ENCODE measurements at places on chromosomes 13 and 19. TPM values are rescaled to one million over a fixed set of nuclear protein-coding genes. Genes with fewer than 3 reads are reported as not detected.

DNA sequence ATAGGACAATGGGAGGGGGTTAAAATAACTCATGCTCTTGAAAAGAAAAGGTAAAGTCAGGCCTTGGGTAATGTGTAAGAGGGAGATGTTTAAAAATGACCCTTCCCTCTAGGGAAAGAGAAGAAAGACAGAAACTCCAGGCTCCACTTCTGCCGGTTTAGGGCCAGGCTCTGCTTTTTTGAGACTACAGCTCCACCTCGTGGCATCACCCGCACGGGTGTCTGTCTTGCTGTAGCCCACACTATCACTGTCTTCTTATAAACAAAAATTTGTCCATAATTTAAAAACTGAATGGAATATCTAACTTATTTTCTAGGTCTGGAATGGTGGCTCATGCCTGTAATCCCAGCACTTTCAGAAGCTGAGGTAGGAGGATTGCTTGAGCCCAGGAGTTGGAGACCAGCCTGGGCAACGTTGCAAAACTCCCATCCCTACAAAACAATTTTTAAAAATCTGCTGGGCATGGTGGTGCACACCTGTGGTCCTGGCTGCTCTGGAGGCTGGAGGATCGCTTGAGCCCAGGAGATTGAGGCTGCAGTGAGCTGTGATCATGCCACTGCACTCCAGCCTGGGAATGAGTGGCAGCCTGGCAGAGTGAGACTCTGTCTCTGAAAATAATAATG is 65.1 kb upstream of the GTF3A start:
- peaks cover 9% of the 10 kb centered on the region for H3K4me1 ChIP-seq
- no peak overlapping the region for H3K27ac ChIP-seq
- peaks cover 6% of the 10 kb centered on the region for H3K27me3 ChIP-seq
- H3K4me3 ChIP-seq = no peak overlapping the region
- no peaks in the 10 kb centered on the region for H3K36me3 ChIP-seq

- H3K27ac ChIP-seq = no peak overlapping the region
- no peaks in the 10 kb centered on the region for H3K36me3 ChIP-seq
Observed at GRCh38 chr13:113920606-113921286, 53.1 kb downstream of the C13orf46 start.

DNA sequence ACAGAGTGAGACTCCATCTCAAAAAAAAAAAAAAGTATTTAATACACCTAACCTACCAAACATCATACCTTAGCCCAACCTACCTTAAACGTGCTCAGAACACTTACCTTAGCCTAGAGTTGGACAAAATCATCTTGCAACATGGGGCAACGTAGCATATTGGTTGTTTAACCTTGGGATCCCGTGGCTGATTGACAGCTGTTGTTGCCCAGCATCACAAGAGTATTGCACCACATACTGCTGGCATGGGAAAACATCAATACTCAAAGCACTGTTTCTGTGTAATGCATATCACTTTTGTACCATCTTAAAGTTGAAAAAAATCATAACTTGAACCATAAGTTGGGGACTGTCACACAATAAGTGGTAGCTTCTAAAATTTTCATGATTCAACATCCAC is 73.8 kb upstream of the MIR17HG start:
- H3K36me3 ChIP-seq = no peaks in the 10 kb centered on the region
- peaks cover 10% of the 10 kb centered on the region for H3K27me3 ChIP-seq
- no peak overlapping the region for H3K4me3 ChIP-seq
- no peak for DNase-seq
- no peak overlapping the region for H3K27ac ChIP-seq

- peak overlapping the region; percentile 89 for H3K4me3 ChIP-seq
- peaks cover 6% of the 10 kb centered on the region for H3K36me3 ChIP-seq
- H3K27ac ChIP-seq = peak overlapping the region; percentile 88
- peaks cover 58% of the 10 kb centered on the region for H3K4me1 ChIP-seq
- DNase-seq = no peak
- no peaks in the 10 kb centered on the region for H3K27me3 ChIP-seq
Observed at GRCh38 chr13:110915874-110916206, 971 bp upstream of the ANKRD10 start.

The ARHGEF1 gene
- 351 TPM for total RNA-seq

- no peak overlapping the region for H3K4me3 ChIP-seq
- peaks cover 7% of the 10 kb centered on the region for H3K27me3 ChIP-seq
- no peaks in the 10 kb centered on the region for H3K36me3 ChIP-seq
- no peak for DNase-seq
- H3K4me1 ChIP-seq = peaks cover 12% of the 10 kb centered on the region
- no peak overlapping the region for H3K27ac ChIP-seq
Observed at GRCh38 chr13:44263751-44264620, 109.6 kb upstream of the SERP2 start.

The RFXAP gene
- 9.6 TPM for total RNA-seq

GRCh38 chr13:75494491-75494890 is 12.5 kb upstream of the TBC1D4 start:
- no peak for DNase-seq
- peaks cover 4% of the 10 kb centered on the region for H3K27me3 ChIP-seq
- H3K4me1 ChIP-seq = no peaks in the 10 kb centered on the region
- H3K36me3 ChIP-seq = no peaks in the 10 kb centered on the region
- H3K4me3 ChIP-seq = no peak overlapping the region
- H3K27ac ChIP-seq = no peak overlapping the region

DNA sequence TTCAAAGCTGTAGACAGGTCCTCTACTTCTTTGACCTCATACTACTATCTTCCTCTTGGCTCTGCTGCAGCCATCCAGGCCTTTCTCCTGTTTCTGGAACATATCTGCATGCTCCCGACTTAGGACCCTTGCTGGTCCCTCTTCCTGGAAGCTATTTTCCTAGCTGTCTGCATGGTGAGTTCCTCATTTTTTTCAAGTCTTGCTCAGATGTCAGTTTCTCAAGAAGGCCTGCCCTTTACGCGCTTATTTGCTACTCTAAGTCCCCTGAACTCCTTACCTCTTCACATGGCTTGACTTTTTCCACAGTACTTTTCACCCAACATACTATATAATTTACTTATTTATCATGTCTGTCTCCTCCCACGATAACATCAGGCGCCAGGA is 31.4 kb downstream of the DNAJC3 start:
- H3K27ac ChIP-seq = peak overlapping the region; percentile 78
- H3K4me1 ChIP-seq = peaks cover 44% of the 10 kb centered on the region
- peaks cover 29% of the 10 kb centered on the region for H3K36me3 ChIP-seq
- DNase-seq = no peak

The KLK14 gene
- total RNA-seq = 0.82 TPM

The KCNC3 gene
- 34.5 TPM for total RNA-seq

- no peak overlapping the region for H3K27ac ChIP-seq
- H3K4me3 ChIP-seq = no peak overlapping the region
- no peak for DNase-seq
- no peaks in the 10 kb centered on the region for H3K4me1 ChIP-seq
- H3K27me3 ChIP-seq = peaks cover 2% of the 10 kb centered on the region
Observed at GRCh38 chr19:16014923-16015804, 61.1 kb upstream of the TPM4 start.

DNA sequence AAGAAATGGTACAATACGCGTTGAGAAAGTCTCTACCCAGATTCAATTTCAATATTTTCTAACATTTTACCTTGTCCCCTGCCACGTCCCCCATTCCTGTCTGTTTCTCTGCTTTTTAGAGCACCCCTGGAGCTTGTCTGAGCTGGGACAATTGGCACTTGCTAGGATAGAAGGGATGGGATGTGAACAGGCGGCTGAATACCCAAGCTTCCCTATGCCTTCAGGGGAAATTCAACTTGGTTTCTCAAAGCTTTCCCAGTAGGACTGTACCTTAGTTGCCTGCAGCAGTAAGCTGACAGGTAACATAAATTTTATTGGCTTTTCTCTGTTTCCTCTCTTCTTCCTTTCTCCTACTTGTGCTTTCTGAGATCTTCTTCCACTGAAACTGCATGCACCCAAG is 1663.3 kb downstream of the EFNB2 start:
- H3K4me3 ChIP-seq = no peak overlapping the region
- H3K27ac ChIP-seq = no peak overlapping the region
- no peaks in the 10 kb centered on the region for H3K36me3 ChIP-seq

- no peaks in the 10 kb centered on the region for H3K36me3 ChIP-seq
- no peaks in the 10 kb centered on the region for H3K4me1 ChIP-seq
- DNase-seq = peak; percentile 49
- no peaks in the 10 kb centered on the region for H3K27me3 ChIP-seq
Observed at GRCh38 chr13:113029487-113030258, 60.7 kb downstream of the MCF2L start.

GRCh38 chr13:93900731-93901130 is 578.8 kb downstream of the DCT start:
- no peaks in the 10 kb centered on the region for H3K27me3 ChIP-seq
- DNase-seq = no peak
- no peak overlapping the region for H3K4me3 ChIP-seq

GRCh38 chr13:54004026-54004699 is 975.5 kb downstream of the OLFM4 start:
- no peak overlapping the region for H3K27ac ChIP-seq
- H3K27me3 ChIP-seq = no peaks in the 10 kb centered on the region
- H3K4me3 ChIP-seq = no peak overlapping the region
- H3K4me1 ChIP-seq = no peaks in the 10 kb centered on the region
- no peaks in the 10 kb centered on the region for H3K36me3 ChIP-seq

DNA sequence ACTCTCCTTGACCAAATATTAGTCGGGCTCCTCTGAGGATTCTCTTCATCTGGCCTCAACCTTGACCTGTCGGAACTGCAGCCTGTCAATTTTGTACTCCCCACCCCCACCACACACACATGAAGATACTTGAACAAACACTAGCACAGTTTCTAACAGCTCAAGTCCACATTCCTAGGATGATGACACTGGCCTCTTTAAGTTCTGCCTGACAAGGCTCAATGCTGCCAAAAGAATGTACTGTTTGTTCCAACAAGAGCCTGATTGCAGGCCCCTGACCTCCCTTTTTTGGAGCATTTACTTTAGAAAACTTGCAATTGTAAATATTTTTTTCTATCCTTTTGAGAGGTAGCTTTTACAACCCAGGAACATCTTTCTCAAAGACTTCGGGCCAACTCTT is 169.2 kb upstream of the IRS2 start:
- H3K36me3 ChIP-seq = no peaks in the 10 kb centered on the region
- H3K27ac ChIP-seq = no peak overlapping the region
- no peak for DNase-seq
- H3K4me3 ChIP-seq = no peak overlapping the region
- H3K4me1 ChIP-seq = no peaks in the 10 kb centered on the region
- H3K27me3 ChIP-seq = no peaks in the 10 kb centered on the region

Measured in activated B cell treated with CpG ODN at 0.5 μM for 24 hours (primary cell).